ENCODE measurements at places on chromosomes 4 and X. TPM values are rescaled to one million over a fixed set of nuclear protein-coding genes. Genes with fewer than 3 reads are reported as not detected.

The PIR gene
- total RNA-seq: 54.7 TPM

The SRPK3 gene
- 0.12 TPM for total RNA-seq

- DNase-seq: no peak
Measured at GRCh38 chrX:129798888-129799287, 19.1 kb downstream of the SASH3 start.

DNA sequence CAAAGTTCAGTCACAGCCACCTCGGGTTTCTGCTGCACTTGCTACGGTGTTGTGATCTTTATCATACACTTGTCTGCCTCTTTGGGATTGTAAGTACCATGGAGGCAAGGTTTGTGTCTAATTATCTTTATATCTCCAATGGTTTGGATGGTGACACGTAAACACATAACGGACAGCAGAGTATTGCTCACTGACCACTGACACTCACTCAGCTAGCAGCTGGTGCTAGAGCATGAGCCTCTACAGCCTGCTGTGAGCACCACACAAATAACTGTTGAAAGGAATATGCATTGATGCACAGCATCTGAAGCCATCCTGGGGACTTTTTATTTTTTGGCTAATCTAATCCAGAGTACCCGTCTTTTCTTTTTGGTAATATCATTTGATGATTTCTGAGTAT lies 156.0 kb downstream of the DCLK2 start:
- DNase-seq: no peak

The TCEAL9 gene
- 129 TPM for total RNA-seq

DNA sequence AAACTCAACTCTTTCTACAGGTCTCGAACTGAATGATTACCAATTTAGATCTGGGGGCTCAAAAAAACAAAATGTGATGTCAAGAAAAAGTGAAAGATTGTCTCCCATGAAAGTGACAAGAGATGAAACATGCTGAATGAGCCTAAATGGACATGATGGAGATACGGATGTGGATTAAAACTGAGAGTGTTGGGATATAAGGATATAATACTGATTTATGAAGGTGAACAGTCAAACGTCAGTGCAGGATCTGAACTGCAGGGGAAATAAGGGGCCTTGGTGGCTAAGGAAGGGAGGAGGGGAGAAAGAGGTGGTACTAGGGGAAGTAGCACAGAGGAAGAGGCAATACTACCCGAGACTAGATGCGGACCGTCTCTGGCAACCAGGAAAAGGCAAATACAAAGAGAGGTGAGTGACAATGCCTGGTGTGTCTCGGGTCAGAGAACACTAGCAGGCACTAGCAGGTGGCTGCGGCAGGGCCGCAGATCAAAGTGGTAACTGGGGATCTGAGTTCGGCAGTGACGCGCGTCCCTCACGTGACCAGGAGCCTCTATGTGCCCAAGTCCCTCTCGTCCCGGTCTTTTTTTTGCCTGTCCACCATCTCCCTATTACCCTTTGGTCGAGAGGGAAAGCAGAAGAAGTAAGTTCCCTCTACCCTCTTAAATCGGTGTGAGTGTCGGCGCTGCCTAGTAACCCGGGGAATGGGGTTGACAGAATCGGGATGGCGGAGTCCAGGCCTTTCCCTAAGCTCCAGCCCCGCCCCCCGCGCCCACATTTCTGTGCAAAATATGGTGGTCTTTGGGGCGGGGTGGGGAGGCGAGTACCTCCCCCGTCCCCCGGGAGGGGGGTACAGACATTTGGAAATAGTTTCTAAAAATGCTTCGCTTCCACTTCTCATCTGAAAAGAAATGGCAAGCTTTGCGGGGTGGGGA lies at the start of gene TCEAL1:
TSS of gene TCEAL1 (plus strand) at position 590 of the 932 bp plus-strand sequence. CDS start 942 bp downstream, outside the sequence.
- peak; percentile 35 for DNase-seq

The PAGE1 gene
- not detected for total RNA-seq

- no peak for DNase-seq
Measured at GRCh38 chr4:174496631-174497432, 25.5 kb downstream of the HPGD start.

- no peak for DNase-seq
Measured at GRCh38 chr4:47533689-47534347, 48.7 kb downstream of the ATP10D start.

The CXXC4 gene
- 0.63 TPM for total RNA-seq

The SMIM9 gene
- not detected for total RNA-seq

The SSX3 gene
- not detected for total RNA-seq

- DNase-seq: peak; percentile 14
Measured at GRCh38 chr4:6461301-6462165, 10.9 kb downstream of the PPP2R2C start.

DNA sequence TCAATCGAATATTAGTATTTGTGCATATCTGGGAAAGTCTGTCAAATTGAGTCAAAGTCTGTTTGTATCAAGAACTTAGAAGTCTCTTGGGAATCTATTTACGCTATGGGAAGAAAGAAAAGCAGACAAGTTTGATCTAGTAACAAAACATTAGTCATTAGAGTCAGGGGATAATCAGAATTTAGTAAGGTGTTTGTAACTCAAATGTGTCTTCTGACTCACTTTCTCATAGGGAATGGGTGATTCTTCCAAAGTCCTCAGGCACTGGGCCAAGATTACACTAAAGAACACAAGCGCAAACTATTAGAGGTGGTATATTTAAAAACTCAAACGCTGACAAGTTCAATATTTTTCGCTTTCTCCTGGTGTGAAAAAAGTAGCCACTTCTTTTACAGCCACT lies 926.5 kb downstream of the PDHA2 start:
- DNase-seq: no peak

- no peak for DNase-seq
Measured at GRCh38 chr4:153242839-153243324, 38.6 kb downstream of the TRIM2 start.

DNA sequence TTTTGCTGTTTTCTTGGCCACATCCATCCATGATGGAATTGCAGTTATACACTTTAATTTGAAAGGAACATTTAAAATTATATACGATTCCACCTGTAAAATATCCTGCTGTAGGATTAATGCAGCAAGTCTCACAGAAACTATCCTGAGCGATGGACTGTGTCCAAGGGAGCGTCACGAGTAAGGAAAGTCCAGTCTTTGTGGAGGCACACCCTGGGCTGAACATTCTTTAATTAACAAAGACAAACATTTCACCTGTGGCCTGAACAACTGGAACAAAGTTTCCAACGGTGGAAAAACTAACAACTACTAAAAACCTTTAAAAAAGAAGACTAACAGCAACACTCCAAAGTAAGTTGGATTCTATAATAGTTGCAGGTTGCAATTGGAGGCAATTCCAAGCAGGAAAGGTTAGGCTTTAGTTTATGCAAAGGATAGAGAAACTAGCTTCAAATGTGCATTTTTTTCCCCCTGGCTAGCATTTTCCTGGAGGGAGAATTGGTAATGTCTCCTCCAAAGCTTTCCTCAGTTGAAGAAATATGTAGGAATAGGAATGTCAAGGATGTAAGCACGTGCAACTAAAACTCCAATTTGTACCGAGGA lies 11.0 kb downstream of the EREG start:
- no peak for DNase-seq

GRCh38 chrX:149898554-149898953 lies 17.6 kb downstream of the MAGEA8 start:
- no peak for DNase-seq

DNA sequence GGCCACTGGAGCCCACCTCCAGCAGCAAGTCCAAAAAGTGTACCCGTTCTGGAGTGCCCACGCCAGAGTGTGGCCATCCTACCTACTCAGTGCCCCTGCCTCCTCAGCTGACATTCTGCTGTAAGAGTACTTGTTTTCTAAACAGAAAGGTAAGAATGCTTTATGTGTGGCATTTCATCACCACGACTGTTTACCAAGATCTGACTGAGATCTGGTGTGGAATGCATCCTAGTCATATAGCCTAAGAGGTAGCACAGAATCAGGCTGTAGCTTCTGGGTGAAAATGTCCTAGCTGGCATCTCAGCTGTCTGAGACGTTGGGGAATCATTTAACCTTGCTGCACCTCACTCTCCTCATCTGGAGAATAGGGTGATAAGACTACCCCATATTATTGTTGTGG lies 638.7 kb upstream of the TENM3 start:
- no peak for DNase-seq

- DNase-seq: no peak
Measured at GRCh38 chrX:20143561-20143960, 1.9 kb upstream of the EIF1AX start.

- no peak for DNase-seq
Measured at GRCh38 chr4:44679060-44679459, 840 bp downstream of the GUF1 start.

DNA sequence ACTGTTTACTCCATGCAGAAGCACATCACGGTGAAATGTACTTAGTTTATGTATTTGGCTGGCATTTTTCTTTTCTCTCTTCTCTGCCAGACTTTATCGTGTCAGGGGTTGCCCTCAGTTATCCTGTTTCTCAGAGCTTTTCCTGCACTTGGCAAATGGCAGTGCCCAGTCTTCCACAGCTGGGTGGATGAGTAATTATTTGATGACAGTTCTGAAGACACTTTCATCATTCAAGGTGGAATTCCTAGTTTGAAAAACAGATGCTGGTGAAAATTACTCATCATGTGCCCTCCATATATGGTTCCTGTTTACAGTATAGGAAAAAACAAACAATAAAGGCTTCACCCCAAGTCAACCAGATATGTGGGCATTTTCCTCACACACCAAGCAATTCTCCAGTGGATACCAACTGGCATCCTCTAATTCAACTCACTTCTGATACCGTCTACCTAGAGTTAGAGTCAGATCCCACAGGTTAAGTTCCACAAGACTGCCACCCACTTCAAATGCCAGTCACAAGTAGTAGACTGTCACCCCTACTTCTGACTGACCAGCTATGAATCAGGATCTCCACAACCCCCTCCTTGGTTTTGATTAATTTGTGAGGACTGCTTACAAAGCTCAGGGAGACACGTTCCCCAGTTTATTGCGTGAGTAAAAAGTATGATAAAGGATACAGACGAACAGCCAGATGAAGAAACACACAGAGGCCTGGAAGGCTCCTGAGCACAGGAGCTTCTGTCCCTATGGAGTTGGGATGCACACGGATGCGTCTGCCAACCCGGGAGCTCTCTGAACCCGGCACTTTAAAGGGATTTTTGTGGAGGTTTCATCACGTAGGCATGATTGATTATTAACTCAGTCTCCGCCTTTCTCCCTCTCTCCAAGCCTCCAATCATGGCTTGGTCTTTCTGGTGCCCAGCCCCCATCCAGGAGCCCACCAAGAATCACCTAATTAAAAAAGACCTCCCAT lies 72.9 kb downstream of the CLDN34 start:
- DNase-seq: no peak

DNA sequence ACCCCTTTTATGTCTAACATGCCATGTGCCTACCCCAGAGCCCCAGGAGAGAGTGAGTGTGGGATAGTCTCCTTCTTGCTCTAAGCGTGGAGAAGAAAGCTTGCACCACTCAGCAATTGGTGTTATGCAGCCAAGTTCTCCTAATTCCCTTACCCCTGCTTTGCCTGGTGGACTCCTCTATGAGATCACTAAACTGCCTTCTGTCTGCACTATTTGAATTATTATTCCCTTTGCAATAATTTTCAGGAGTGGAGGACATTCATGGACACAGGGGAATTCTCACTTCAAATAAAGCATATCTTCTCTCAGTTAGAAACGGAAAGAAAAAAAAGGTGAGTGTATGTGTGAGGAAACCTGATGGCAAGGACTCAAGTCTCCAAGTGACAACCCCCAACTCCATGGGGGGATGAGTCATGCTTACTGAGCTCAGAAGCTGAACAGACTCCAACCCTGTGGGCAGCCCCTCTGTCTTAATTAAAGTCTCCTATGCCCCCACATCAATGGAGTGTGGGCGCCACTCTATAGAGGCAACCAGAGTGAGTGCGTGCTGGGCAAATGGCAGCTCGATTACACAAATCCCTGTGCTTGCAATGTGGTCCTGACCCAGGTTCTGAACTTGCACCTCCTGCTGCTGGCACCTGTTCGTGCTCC lies 381.9 kb downstream of the RAB28 start:
- no peak for DNase-seq

The SRPX gene
- total RNA-seq: 405 TPM

GRCh38 chrX:153539171-153539978 lies 21.9 kb downstream of the ATP2B3 start:
- DNase-seq: peak; percentile 28

- no peak for DNase-seq
Measured at GRCh38 chr4:168200685-168201084, 108.3 kb downstream of the ANXA10 start.

DNA sequence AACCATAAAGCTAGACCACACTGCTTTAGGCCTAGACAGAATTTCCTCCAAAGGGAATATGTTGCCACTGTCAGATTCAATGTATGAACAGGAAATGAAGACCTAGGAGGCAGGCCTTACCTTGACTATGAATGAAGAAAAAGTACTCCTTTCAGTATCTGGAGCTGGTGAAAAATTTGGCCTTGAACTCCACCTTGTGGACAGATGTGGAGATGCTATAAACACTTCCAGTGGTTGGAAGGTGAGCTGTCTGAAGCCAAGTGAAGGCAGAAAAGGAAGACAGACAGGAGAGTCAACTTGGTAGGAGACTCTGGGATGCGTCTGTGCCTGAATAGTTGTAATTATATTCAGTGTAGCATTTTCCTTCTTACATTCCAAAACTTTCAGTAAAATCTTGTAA lies 17.2 kb downstream of the SPIN3 start:
- no peak for DNase-seq
